ENCODE measurements at places on chromosomes 2 and 18.

- no peak for DNase-seq
These were observed 44.3 kb upstream of the CAB39 start for GRCh38 chr2:230668184-230668938.

- no peak for DNase-seq
These were observed 162.4 kb upstream of the CWC22 start for GRCh38 chr2:180169474-180169873.

GRCh38 chr18:3454365-3455089 is 4.6 kb downstream of the TGIF1 start:
- peak; percentile 89 for DNase-seq

DNA sequence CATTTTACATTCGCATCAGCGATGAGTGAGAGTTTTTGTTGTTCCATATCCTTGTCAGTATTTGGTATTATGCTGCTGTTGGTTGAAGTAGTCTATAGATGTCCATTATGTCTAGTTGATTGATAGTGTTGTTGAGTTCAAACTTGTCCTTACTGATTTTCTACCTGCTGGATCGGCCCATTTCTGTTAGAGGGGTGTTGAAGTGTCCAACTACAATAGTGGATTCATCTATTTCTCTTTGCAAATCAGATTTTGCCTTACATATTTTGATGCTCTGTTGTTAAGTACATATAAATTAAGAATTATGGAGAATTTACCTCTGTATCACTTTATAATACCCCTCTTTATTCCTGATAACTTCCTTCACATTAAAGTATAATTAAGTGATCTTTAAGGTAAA is 8.7 kb downstream of the SPOPL start:
- no peak for DNase-seq

DNA sequence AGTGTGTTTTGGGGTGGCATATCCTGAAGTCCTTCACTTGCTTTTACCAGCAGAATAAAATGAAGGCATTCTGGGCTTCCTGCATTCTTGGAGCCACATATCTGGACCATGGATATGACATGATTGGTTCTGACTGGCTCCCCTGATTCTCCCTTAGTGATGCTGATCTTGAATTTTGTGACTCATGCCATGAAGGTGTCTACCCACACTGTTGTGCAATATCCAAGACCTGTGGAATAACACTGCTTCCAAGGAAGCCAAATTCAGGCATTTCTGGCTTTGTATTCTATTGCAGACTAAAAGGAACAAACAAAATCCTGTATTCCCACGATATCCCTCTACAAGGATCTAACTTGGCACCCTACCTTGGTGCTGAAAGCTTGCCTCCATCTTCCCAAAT is 125.8 kb downstream of the LYPD6B start:
- DNase-seq: no peak
